ENCODE measurements at places on chromosomes 6 and 20.

DNA sequence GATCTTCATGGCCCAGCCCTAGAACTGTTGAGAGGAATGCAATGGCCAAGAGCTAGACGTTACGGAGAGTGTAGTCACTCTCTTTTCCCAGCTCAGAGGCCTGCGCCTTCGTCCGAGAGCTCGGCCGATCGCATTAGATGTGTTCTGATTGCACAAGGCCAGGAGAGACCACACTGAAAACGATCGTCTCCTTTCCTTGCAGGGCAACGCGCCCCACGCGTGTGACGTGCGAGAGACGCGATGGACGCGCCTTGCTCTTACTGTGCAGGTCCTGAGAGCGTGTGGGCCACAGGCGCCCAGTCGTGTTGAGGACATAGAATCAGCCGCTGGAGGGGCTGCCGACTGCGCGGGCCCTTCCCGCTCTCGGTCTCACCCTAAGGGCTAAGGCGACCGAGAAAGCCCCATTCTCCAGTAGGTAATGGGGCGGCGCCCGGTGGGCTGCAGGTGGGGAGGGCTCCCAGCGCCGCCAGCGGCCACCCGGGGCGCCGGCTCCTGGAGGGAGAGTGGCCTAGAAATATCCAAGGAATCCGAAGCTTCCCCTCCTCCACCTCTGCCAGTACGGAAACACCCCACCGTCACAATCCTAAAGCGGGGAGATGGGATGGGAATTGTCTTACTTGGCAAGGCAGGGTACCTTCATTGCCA is 26.9 kb downstream of the TFAP2B start:
- ATAC-seq, result no peak

DNA sequence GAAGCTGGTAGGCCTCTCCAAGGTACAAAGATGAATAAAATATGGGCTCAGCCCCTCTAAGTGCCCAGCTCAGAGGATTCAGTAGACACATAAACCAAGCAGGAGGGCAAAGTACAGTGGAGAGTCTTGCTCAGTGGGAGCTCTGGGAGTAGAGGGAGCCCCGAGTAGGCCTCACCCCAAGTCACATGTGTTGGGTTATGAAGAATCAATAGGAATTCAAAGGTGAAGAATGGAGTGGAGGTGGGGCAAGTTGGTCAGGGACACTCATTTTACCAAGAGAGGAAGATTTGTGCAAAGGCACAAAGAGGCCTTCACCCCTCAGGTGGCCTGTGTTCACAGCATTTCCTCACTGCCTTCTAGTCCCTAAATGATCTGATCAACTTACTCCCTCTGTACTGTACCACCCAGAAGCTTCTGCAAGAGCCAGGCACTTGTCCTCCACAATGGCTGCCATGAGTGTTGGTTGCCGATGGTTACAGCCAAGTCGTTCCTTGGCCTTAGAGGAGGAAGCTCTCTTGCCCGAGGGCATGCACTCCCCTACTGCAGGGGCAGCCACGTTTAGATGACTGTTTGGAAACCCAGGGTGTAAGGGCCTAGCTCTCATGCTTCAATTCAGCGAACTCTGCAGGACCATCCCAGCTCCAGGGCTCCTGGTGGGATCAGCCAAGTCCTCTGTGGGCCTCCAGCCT is 6.7 kb upstream of the CDKN1A start:
- ATAC-seq, result no peak

DNA sequence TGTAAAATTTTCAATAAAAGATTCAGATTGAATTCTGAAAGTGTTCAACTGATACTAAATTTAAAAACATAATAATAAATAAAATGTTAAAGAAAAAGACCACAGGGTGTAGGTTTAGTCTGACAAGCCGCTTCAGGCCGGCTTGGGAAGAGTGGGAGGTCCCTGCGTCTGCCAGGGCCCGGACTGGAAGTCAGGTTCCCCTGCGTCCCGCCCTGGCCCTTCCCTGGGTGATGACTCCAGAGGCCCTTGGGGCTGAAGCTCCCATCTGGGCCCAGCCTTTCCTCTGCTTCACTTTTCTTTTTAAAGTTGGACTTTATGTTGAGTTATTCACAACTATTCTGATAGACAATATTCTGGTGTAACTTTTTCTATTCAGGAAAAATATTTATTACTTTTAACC is 93.3 kb downstream of the SMOC2 start:
- no peak for ATAC-seq

GRCh38 chr6:33211666-33212422 is 3.5 kb downstream of the RING1 start:
- ATAC-seq, result no peak

DNA sequence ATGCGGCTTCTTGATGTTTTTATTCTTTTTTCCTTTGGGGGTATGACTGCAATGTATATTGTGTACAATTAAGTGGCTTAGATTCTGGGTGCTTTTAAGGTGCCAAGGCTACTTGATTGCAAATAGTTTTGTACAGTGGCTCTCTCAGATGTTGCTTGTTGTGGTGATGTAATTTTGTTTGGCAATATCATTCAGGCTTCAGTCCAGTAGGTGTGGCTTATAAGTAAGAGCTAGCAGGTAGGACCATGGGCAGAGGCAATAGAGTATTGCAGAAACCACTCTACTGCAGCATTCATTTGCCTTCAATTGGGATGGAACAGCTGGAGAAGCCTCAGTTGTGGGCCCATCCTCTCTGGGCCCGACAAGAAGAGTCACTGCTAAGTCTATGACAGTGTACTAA is 407.9 kb upstream of the MAN1A1 start:
- ATAC-seq, result no peak

DNA sequence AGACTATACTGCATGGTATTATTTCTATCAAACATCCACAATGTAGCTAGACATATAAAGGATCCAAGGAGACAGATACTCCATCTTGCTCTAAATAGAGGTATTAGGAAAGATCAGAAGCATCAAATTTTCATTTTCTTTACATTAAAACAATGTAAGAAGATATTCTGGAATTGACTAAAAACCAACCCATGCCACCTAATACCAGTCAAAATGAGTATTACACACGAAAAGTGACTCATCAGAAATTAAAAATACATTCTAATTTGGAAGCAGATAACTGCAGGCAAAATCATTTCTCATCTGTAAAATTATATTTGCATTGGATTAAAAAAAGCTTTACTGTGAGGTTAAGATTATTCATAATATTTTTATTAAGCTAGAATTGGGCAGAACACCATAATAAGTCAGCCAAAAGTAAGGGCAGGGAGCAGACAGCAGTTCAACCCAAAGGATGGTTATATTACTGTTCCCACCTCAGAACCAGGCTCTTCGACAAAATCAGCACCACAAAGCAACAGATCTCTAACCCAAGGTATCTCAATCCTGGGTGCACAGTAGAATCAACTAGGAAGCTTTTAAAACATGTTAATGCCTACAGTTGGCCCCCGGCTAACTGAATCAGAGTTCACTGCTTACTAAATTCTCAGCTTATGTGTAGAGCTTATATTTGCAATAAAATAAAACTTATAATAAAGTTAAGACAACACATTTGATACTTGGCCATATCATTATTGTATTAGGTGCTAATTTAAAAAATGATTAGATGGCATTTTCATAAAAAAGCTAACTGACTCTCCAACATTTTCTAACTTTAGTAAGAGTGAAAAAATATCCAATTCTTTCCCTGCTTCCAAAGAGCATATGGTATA is 35.2 kb downstream of the SAMD3 start:
- no peak for ATAC-seq
